Stimulated activated CD8-positive, alpha-beta memory T cell treated with anti-CD3 and anti-CD28 coated beads, Interleukin-4, amount 100 ng/mL, for 1 hour (primary cell): ENCODE measurements at places on chromosomes 13 and 19.
A peak's percentile ranks its signal among the peaks of the same experiment; 100 is the strongest.

- DNase-seq: no peak
These were observed 19.8 kb downstream of the UGGT2 start for GRCh38 chr13:96033220-96034015.

- no peak for DNase-seq
These were observed 88.4 kb downstream of the USP12 start for GRCh38 chr13:27083183-27083582.

DNA sequence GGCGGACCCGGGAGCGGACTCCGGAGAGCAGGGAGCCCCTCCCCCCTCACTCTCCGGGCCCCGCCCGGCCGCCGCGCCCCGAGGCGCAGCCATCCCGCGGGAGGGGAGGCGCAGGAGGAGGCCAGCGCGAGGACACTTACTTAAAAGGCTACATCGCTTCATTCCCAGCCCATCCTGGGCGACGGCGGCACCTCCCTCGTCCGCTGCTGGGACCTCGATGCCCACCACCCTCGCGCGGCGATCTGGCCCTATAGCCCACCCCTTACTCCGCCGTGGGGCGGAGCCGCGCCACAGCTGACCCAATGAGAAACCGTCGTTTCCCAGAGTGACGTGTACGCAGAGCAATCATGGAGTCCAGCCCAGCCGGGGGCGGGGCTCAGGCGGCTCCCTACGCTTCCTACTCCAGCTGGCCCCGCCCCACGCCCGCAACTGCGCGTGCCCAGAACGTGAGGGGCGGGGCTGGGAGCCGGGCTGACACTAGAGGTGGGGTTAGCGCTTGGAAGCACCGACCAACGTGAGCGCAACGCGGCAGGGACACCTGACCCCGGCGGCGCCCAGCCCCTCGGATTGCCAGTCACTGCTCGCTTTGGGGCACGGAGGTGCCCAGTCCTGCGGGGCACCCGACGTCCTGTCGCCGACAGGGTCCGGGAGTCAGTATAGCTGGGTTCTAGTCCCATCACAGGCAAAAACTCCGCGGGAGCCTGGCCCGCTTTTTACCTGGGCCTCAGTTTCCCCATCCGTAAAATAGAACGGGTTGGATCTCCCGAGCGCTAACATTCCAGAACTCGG, at the start of gene ANKRD27:
Gene ANKRD27, minus strand, starts transcription at position 250 of the 789 bp plus-strand sequence. CDS start 16,165 bp downstream, outside the sequence.
- peak; percentile 96 for DNase-seq

DNA sequence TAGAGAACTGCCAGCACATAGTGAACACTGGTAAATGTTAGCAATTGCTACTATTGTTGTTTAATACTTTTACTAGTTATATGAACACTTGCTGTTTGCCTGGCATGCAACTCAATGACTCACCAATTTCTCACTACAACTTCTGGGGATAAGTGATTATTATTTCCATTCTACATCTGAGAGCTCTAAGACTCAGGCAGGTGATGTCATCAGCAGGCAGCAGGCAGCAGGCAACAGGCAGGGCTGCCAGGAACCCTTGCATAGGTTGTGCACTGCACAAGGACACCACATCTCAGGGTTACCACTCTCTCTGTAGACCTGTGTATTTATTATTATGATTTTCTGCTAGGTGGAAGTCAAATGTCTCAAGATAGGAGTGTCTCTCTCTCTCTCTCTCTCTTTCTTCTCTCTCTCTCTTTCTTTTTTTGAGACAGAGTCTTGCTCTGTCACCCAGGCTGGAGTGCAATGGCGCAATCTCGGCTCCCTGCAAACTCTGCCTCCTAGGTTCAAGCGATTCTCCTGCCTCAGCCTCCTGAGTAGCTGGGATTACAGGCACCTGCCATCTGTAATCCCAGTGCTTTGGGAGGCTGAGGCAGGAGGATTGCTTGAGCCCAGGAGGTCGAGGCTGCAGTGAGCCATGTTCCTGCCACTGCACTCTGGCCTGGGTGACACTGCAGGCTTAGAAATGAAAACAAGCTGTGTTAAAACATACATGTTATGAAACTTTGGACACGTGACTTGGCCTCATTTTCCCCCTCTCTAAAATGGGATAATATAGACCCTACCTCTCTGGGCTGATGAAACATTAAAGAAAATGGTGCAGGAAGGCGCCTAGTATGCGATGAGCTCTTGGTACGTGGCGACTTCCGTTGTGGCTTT, 22.7 kb downstream of the HPN start:
- DNase-seq: no peak

DNA sequence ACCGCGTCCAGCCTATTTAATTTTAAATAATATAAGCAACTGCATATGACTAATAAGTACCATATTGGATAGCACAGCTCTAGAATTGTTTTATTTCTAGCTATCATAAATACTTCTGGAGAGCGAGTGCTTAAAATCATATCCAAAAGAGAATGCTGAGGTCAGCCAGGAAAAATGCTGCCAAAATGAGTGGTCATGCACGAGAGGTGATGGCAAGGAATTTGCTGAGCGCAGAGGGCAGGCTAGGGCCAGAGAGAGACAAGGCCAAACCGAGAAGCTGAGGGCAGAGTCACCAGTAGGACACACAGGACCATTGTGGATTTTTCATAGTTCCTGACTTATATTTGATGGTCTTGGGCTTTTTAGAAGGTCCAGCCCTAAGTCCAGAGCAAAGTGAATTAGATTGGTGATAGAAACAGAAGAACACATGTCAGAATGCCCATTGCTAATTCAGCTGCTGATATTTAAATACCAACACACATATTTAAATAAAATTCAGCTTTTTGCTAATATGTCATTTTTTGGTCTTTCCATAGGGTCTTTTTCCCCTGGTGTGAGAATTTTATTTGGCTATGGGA, 33.6 kb upstream of the UBL3 start:
- no peak for DNase-seq

GRCh38 chr13:109131698-109132257, 502.4 kb downstream of the MYO16 start:
- DNase-seq: no peak

GRCh38 chr13:79725841-79726240, 244.9 kb downstream of the NDFIP2 start:
- no peak for DNase-seq

- DNase-seq: no peak
These were observed 6.3 kb downstream of the SLC17A7 start for GRCh38 chr19:49434907-49435583.

- DNase-seq: no peak
These were observed 17.5 kb upstream of the HS6ST3 start for GRCh38 chr13:96072392-96072791.

DNA sequence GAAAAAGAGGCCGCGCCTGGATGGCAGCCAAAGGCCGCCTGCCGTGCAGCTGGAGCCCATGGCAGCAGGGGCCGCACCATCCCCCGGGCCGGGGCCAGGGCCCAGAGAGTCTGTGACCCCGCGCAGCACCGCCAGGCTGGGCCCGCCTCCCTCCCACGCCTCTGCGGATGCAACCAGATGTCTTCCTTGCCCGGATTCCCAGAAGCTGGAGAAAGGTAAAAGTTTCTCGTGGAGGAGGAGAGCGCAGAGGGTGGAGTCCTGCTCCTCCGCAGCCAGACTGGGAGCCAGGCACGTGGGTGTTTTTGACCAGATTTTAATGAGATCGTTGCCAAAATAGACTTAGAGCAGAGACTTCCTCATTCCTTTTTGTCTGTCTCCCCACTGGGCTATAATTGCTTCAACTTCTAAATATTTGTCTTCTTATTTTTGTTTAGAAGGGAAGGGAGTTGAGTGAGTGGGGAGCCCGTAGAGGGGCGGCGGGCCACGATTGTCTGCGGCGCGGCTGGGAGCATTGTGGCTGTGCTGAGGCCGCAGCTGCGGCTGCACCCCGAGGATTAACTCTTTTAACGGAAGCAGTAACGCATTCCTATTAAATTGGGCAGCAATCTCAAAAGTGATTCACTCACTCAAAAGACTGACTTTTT, 22.8 kb upstream of the NDUFS7 start:
- no peak for DNase-seq

DNA sequence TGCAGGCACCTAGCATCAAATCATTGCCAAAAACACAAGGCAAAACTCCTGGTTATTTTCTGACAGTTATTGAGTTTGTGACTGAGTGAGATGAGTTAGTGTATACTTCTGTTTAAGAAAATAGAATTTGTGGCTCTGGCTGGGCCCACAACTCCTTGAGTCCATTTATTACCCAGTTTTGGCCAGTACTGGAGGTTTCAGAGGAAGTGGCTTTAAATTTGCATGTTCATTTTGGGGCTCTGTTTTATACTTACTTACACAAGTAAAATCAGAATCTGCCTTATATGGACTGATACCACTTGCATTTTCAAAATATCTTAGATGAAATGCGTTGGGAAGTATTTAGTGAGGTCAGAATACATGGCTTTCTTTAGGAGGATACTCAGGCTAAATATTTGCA, 29.0 kb downstream of the TNFSF11 start:
- no peak for DNase-seq

DNA sequence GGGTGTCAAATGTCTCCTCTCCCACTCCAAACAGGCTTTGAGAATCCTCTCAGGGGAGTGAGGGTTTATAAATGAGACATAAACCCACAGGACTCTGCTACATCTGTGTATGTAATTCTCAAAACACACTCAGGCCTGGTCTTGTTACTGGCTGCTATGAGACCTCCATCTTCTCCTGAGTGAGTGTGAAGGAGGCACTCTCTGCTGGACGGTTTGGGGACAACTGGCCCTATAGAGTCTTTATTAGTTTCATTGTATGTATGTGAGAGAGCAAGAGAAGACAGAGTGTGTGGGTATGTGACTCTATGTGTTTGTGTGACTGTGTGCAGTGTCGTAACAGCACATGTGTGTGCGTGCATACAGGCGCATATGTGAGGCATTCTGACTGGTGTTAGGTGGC, 9.6 kb upstream of the CYP4F12 start:
- DNase-seq: no peak
